HEK293T (cell line): ENCODE measurements at places on chromosomes 2 and 18.

GRCh38 chr2:170548304-170548703 lies 166.8 kb upstream of the SP5 start:
- DNase-seq, result no peak

DNA sequence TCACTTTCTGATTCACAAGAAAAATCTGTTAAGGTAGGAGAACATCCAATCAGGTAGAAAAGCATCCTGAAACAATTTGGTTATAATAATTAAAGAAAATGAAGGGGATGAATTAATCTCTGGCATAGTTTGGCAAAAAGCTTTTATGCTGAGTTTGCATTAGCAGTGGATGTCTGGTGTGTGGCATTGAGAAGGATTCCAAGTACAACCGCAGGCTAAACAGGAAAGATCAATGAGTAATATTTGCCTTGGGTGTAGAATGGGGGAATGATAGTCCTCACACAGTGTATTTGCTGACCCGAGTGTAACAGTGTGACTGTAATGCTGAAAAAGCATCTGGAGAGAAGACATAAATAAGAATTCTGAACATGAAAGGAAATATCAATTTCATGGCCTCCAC lies 68.3 kb upstream of the SESTD1 start:
- DNase-seq, result no peak

DNA sequence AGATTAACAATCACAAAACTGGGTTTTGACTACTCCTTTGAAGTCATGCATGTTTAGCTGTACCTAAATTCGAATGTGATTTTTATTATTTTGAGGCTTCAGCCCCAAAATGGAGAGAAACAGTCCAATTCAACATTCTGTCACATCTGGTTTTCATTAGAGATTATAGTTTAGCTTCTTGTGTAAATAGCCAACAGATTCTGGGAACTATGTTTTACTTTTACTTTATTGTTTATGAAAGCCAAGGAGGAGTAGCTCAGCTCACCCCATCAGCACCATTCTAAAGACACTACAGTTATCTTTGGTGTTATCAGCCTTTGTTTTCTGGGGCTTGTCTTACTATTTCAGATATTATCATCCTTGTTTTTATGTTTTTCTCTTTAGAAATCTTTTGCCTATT lies 465.0 kb upstream of the CWC22 start:
- no peak for DNase-seq

DNA sequence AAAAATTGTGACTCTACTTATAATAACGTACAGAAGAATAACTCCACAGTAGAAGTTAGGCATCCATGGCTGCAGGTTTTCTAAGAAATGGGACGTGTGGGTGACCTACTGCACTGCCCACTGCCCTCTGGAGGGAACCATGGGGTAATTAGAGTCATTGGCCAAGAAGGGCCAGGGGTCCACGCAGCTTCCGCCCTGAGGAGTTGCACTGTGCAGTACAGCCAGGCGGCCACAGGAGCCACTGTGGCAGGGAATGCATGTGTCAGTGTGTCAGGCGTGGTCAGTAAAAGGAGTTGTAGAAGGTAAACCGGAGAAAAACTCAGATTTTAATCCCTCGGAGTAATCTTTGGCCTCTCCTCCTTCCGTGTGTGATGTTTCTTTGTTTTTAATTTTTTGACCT lies 24.8 kb downstream of the NCK2 start:
- peak; percentile 35 for DNase-seq

GRCh38 chr2:19158896-19159295 lies 199.5 kb downstream of the OSR1 start:
- no peak for DNase-seq

DNA sequence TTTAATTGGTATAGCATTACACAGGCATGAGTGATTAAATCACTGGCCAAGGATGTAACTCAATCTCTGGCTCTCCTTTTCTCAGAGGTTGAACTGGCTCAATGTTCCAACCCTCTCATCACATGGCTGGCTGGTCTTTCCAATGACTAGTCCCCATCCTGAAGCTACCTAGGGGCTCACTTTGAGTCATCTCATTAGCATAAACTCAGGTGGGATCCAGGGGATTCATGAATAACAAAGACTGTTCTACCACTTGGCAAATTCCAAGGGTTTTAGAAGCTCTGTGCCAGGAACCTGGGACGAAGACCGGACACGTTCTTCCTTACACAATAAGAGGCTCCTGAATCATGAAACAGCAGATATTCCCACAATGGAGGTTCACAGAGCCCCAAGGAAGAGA lies 145.0 kb upstream of the SPATS2L start:
- DNase-seq, result no peak

DNA sequence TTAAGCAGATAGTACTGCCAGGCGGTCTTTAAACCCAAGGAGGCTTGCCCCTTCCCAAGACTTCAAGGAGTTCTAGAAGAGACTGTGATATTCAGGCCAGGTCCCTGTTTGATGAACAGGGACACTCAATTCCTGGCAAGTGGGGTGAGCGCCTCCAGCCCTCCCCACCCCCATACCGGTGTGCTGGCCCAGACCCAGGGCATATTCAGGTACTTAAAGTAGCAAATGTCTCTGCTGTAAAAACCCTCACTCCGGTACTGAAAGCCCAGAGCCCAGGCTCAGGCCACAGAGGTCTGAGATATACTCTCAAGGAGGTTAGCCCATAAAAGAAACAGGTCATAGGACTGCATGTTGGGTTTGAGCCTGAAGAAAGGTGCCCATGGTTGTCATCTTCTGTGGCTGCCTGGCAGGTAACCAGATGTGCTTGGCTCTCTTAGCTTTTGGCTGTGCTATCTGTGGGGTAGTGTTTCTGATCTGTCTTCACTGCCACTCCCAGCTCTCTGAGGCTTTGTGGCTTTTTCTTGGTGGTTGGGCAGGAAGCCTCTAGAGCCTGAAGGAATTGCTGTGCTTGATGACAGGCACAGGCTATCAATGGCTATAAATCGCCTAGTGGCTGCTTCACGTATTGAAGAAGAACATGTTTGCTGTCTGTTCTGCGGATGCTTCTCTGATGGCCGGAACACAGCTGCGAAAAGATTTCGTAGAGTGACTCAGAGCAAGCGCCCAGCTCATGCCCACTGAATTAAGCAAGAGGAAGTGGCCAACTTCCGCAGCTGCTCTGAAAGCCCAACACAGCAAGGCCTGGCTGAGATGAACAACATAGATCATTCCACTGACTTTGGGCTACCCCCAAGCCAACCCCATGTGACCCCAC lies 63.3 kb upstream of the ALPP start:
- DNase-seq, result no peak

- DNase-seq, result no peak
These were observed 79.7 kb downstream of the STK39 start for GRCh38 chr2:168167511-168168263.

- DNase-seq, result no peak
These were observed 236.0 kb downstream of the BCL2 start for GRCh38 chr18:63083555-63083954.

GRCh38 chr2:39682066-39682692 lies 16.5 kb downstream of the TMEM178A start:
- DNase-seq, result no peak

DNA sequence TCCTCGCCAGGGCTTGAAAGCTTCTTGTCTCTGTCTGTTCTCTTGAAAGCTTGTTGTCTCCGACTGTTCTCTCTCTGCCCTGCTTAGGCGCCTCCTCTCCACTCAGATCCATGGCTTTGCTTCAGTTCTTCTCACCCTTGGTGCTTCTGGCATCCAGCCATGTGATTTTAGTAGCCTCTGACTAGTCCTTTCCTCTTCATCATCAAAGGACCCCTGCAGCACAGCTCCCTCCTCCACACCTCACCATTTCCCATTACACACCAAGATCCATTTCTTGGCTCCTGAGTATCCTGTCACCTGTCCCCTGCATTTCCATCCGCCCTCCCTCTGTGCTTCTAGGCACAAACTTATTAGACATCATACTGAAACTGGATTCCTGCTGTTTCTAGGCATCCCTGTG lies 59.4 kb downstream of the ZNF236 start:
- DNase-seq, result no peak

DNA sequence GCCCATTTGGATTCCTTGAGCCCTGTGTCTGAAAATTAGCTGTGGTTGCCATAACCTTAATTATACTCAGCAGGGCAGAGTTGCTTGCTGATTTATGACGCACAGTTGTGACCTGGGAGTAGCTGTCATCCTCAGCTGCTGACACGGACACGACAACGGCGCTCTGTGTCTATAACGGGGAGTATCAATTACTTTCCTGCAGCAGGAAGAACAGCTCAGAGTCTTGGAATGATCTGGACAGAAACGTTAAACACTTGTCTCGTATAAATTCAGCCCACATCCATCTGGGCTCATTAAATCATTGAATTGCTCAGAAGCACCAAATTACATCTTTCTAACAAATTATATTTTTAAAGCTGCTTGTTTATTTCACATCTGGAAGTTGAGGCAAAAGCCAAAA lies 116.3 kb downstream of the SEPTIN10 start:
- no peak for DNase-seq

- DNase-seq, result no peak
These were observed 122.1 kb downstream of the TMEM17 start for GRCh38 chr2:62383846-62384245.

- no peak for DNase-seq
These were observed 513.0 kb downstream of the PTPRM start for GRCh38 chr18:8080092-8080491.

DNA sequence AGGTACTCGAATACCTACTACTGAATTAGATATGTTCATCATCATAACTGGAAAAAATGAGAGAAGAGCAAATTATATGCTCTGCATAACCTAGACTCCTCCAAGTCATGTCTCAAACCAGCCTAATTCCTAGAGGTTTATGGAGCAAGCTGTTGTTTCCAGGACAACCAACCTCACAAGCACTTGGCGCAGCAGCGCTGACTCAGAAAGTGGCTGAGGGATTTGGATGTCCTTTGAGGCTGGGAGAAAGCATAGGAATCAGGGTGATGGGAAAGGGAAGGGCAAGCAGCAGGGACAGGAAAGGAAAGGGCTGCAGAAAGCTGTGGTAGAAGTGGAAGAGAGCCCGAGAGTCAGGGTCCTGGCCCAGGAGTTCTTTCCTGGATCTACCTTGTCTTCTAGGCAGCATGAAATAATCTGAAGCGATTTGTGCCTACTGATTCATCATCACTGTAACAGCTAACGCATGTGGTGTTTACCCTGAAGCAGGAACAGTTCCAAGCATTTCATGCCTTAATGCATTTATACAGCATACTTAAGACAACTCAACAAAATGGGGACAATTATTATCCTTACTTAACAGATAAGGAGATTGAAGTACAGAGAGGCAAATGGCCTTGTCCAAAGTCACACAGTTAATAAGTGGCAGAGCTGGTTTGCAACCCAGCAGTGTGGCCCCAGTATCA lies 3.7 kb downstream of the PLEK start:
- DNase-seq, result no peak

GRCh38 chr2:128032092-128032491 lies 4.2 kb upstream of the SAP130 start:
- no peak for DNase-seq

DNA sequence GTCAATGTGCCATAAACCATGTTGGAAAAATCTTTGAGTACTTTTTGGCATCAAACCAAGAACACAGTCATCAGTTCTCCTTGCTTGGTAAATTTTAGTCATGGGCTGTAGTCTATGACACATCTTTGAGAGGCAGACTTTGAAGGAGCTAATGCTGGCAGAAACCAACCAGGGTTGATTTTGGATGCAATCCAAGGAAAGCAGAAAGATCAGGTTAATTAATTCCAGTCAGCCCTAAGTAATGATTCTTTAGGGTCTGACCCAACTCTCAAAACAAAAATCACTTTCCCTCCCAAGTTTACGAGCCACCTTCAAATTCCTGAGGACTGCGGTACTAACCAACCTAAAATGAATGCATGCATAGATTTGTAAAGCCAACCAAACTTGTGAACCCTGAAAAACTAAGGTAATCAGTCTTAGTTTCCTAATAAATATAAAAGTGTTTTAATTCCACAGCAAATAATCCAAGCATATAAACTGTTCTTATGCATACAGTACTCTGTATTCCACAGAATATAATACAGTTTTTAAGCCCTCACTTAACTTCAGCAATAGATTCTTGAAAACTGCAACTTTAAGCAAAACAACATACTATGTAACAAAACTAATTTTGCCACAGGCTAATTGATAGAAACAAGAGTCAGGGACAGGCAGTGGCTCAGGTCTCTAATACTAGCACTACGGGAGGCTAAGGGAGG lies 22.0 kb downstream of the AP1S3 start:
- peak; percentile 74 for DNase-seq

DNA sequence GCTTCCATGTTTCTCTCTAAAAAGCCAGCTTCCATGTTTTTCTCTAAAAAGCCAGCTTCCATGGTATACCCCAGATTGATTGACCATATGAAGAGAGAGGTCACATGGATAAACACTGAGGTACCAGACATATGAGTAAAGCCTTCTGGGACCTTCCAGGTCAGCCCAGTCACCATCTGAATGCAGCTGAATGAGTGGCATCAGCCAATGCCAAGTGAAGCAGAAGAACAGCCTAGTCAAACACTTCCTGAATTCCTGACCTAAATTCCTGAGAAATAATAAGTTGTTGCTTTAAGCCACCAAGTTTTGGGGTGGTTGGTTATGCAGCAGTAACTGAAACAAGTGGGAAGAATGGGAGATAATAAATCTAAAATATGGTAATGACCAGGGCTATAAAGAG lies 5.7 kb upstream of the ALS2 start:
- DNase-seq, result no peak

GRCh38 chr18:28267276-28267675 lies 90.3 kb upstream of the CDH2 start:
- DNase-seq, result no peak

DNA sequence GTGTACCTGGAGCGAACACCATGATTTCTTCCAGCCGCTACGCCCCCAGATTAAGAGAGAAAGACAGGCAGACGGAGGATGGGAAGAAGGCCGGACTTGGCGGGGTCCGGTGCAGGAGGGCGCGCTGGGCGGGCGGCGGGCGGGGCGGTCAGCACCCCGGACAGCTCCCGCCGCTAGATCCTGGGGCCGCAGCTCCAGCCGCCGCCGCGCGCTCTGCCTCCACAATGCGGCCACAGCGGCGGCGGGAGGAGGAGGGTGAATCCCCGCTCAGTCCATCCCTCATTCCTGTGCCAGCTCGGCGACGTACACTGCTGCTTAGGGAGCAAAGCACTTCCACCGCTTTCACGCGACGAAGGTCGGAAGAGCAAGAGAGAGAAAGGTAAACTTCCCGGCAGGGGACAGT lies at the start of gene AKAIN1:
AKAIN1 (minus strand) TSS at position 226 of the 403 bp plus-strand sequence; CDS start at position 22, 204 bp downstream.
- DNase-seq, result peak; percentile 57

DNA sequence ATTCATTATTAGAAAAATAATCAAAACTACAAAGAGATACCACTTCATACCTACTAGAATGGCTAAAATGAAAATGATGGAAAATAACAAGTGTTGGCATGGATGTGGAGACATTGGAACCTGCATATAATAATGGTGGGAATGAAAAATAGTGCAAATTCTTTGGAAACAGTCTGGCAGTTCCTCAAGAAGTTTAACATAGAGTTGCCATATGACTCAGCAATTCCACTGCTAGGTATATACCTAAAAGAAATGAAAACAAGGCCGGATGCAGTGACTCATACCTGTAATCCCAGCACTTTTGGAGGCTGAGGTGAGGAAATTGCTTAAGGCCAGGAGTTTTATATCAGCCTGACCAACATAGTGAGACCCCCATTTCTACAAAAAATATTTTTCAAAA lies 41.6 kb upstream of the ACYP2 start:
- no peak for DNase-seq

- DNase-seq, result no peak
These were observed 227.6 kb downstream of the SATB2 start for GRCh38 chr2:199230091-199230490.

- no peak for DNase-seq
These were observed 5.6 kb downstream of the KLF7 start for GRCh38 chr2:207160115-207160514.

GRCh38 chr2:85237849-85238565 lies 89.8 kb downstream of the TGOLN2 start:
- no peak for DNase-seq

- no peak for DNase-seq
These were observed 270.2 kb downstream of the LOXHD1 start for GRCh38 chr18:46386788-46387187.
